ENCODE measurements at places on chromosomes 6 and 20.

DNA sequence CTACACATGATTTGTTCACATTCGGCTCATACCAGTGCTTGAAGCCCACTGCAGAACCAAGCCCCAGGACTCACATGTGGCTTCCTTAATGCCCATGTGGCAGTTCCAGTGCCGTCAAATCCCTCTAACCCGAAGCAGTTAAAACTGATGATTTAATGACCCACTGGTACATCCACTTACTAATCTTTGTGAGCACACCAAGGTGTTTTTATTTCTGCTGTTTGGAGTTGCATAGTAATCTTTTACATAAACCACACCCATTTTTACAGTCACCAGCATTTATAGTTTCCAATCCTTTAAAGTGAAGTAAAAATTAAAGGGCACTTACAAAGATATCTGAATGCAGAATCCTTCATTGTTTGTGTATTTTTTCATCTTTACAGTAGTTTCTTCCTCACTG is 232.0 kb downstream of the ANKRD60 start:
- DNase-seq, result no peak

DNA sequence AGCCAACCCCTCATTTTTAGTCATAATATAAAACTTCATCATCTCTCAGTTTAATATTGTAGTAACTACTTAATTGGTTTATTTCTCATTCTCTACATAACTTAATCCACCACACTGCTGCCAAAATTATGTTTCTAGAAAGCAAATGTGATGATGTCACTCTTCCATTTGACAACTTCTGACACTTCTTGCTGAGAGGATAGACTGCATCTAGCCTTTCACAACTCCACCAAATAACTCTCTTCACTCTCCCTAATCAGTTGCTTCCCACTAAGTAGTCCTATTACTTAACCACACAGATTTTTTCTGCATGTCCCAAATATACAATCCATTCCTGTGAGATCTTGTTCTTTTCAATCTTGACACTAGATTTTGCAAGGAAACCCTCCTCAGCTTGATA is 951.3 kb downstream of the EPHA7 start:
- no peak for DNase-seq

DNA sequence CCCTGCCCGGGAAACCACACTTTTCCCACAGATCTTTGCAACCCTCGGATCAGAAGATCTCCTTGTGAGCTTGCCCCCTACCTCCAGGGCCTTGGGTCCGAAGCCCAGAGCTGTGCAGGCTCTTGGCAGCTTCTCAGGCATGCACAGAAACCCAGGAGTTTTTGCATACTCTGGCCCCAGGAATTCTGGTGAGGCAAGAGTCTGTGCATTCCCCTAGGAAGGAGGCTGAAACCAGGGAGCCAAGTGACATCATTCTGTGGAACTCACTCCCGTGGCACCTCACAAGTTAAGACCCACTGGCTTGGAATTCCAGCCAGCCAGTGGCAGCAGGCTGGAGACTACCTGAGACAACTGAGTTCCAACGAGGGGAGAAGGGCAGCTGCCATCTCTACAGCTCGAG is 100.1 kb downstream of the TNFRSF21 start:
- peak; percentile 81 for DNase-seq

DNA sequence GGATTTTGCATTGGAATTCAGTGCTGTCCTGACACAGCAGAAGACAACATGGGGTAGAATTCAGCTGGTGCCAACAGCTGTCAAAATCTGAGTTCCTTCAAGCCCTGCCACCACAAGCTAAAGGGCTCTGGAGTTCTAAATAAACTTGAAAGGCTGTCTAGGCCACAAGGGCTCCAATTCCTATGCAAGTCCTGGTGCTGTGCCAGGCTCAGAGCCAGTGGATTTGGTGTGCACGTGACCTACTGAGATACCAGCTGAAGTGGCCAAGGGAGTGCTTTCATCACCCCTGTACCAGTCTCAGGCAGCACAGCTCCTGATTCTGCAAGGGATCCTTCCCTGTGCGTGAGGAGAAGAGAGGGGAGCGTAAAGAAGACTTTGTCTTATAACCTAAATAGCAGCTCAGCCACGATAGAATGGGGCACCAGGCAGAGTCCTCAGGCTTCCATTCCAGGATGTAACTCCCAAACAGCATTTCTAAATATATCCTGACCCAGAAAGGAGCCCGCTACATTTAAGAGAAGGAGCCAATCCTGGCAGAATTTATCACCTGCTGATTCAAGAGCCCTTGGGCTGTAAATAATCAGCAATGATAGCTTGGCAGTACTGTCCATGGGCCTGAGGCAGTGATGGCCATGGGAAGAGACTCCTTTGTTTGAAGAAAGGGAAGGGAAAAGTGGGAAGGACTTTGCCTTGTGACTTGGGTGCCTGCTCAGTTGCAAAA is 881.2 kb upstream of the EPHA7 start:
- DNase-seq, result no peak

GRCh38 chr6:101294676-101295075 is 98.8 kb upstream of the GRIK2 start:
- peak; percentile 15 for DNase-seq

- no peak for DNase-seq
Observed at GRCh38 chr20:52469128-52469527, 277.5 kb upstream of the ZFP64 start.

DNA sequence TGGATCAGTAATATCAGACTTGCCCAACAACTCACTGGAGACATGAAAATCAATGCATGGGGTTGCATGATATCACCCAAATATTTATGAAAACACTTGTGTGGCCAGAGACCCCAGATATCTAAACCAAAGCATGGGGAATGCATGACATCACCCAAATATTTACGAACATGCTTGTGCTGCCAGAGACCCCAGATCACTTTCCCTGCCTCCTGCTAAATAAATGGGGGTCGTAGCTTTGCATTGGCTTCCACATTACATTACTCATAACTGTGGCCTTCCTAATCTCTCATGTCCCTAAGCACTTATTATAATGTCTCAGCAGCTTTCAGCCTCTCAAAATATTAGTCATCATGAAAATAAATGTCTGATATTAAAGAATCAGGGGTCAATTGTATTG is 838.0 kb upstream of the DEFB115 start:
- no peak for DNase-seq

DNA sequence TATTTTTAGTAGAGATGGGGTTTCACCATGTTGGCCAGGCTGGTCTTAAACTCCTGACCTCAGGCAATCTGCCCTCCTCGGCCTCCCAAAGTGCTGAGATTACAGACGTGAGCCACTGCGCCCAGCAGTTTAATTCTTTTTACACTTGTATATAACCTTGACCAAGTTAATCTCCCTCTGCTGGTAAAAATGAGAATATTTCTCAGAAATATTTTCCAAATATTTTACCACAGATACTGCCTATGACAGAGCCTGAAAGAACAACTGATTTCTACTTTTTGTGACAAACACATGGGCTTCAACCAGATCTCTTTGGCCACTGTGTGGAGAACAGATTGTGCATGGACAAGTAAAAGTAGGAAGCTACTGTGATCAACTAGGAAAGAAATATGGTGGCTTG is 21.2 kb upstream of the NHSL1 start:
- no peak for DNase-seq

- DNase-seq, result no peak
Observed at GRCh38 chr6:155108070-155108820, 113.1 kb downstream of the TIAM2 start.

- DNase-seq, result no peak
Observed at GRCh38 chr6:7311176-7311575, 1.8 kb downstream of the SSR1 start.

DNA sequence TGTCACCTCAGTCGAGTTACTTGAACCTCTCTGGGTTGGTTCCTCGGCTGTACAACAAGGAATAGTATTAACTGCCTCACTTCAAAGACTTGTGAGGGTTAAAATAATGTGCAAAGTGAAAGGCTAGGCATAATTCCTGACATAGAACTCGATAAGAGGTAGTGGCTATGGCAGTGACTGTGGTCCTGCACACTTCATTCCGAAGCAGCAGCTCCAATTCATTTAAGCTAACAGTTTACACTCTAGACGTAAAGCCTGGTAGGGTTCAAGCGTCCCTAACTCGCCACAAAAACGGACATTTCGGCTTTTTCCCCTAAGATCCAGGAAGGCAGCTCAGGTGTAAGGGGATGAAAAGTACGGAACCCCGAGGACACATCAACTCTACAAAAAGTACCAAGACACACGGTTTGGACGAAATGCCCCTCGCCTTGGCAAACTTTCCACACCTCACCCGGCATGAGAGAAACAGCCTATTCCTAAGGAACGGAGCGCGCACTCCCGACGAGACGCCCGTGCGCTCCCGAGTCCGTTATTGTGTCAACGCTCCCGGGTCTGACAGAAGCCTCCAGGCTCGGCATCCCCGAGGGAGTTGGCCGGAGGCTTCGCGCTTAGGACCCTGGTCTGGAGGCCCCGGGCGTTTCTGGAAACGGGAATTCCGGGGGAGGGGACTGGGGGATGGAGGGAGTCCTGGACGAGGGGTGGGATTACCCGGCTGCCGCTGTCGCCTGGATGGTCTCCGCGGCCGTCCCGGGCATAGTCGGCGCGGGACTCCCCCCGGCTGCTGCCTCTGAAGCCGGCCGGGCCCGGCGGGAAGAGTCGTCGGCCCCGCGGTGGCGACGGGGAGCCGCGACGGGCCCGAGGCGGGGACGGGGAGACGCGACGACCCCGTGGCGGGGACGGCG is 937 bp downstream of the ZNF318 start:
- DNase-seq, result no peak

DNA sequence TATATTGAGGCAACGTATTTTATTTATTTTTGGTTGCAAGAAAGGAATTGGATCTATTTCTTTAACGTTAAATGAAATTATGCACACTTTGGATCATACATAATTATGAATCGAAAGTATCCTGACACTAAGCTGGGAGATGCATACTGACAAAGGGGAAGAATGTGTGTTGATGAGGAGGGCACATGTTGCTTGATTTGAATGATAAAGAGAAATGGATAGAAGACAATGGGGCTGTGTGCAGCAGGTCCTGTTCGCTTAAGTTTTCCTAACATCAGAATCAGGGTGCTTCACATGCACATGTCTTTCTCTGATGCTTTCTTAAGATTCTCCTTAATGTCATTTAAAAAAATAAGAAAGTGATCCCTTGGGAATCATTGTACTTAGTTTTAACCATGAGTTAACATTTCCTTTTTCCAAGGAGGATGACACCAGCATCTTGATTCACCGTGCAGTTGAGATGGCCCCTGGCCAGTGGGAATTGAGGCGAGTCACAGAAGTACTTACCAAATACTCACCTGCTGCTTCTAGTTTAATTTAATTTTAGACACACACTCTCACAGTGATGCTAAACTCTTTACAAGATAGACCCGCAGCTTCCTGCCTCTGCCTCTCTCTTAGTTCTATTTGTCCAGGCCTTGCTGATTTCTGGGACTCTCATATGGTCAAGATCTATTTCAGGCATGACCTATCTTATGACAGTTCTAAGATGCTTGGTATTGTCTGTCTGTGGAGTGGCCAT is 116.5 kb downstream of the CLIC5 start:
- DNase-seq, result no peak

DNA sequence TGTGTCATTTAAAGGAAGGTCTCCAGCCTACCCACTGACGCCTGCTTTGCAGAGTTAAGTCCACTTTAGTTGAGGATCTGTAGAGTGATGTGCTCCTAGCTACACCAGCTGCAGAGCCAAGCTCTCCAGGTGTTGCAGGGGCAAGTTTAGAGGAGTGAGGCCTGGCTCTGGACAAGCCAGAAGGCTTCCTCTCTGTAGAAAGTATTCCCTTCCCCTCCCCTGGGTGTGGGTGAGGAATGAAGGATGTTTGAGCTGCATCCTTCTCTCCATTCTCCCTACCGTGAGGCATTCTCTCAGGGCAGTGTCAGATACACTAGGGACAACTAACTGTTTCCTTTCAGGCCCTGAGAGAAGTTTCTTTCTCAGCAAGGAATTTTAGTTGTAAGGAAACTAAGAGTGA is 66.5 kb downstream of the ELOVL5 start:
- DNase-seq, result no peak

All from epithelial cell of proximal tubule (primary cell).